NCI-H2029 (cell line): ENCODE measurements at places on chromosomes 5 and 9.

DNA sequence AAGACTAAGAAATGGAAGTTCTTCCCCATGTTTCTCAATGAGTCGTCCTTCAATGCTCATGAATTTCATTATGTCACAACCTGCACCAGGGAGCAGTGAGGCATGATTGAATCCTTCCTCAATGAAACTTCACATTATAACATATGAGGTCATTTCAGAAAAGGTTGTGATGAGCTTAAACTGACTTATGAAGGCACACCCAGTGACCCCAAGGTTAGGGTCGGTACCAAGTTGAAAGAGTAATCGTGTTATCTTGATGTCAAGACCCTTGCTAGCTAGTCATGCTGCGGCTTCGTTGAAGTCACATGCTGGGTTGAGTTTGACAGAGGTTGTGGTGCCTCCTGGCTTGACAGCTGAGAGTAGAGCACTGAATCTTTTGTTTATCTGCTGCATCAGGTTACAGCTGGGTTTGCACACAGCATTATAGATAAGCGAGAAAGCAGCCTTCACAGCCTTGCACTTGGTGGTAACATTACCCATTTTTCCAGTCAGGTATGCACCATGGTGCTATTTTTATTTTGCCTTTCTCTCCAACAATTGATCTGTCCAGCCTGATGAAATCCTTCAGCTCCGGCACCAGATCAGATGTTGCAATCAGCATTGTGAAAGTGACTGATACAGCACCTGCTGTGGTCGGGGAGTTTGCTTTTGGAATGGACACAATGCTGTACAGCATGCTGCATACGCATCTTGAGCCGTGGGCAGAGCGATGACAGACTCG is 133.2 kb downstream of the ERCC6L2 start:
- peak; percentile 58 for DNase-seq

DNA sequence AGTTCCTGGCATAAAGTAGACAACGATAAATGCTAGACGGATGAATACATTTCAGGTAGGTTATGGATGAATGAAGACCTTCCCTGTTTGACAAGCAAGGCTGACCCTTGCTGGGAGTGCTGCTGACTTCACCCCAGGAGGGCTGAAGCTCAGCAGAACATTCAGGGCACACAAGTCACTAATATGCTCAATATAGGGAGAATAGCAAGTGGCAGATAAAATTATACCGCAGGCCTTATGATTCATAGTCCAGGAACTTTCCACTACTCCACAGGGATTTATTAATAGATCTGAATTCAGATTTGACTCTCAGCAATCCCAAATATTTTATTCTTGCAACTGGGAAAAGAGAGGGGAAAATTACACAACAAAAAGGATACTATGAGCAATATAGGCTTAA is 38.2 kb upstream of the GRAMD2B start:
- no peak for DNase-seq

DNA sequence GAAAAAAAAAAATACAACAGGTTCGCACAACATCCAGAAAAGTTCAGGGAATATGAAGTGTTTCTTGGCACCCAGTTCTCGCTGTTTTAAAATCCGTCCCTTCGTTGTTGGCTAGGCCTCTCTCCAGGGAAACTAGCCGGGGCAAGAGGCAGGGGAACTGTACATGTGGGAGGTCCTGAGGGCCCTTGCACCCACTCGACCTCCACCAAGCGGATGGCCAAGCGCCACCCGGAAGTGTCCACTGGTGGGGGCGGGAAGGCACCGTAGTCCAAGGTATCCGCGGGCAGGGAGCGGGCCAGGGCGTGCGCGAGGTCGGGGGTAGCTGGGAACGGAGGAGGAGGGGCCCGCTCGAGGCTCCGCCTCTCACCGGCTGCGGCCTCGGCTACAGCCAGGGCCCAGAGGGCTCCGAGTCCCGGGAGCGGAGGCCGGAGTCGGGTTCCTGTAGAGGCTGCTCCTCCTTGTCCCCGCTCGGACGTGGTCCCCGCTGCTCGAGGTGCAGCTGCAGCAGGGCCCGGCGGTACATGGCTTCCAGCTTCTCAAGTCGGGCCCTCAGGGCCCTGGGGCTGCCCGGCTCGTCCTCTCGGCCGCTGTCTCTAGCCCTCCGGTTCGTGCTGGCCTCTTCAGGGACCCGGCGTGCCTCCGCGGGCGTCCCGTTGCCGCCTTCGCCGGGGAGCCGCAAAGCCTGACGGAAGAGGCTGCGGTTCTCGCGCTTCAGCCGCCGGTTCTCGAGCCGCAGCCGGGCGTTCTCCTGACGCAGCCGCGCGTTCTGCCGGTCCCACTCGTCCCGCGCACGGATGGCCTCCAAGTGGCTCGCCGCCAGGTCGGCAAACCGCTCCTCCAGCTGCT is 720 bp downstream of the TUSC1 start:
- DNase-seq, result no peak

- no peak for DNase-seq
Measured at GRCh38 chr5:1768283-1769000, 31.2 kb downstream of the MRPL36 start.

DNA sequence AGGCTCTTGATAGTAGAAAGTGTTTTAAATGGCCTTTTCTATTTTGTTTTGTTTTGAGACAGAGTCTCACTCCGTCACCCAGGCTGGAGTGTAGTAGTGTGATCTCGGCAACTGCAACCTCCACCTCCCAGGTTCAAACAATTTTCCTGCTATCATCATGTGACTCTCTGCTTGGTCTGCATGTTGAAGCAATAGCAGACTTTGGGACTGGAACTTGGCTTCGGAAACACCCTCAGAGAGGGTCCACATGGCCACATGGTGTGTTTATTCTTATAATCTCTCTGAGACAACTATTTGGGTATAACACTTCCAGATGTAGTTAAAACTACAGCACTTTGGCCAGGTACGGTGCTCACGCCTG is 10.9 kb downstream of the SLC1A1 start:
- no peak for DNase-seq

- DNase-seq, result no peak
Measured at GRCh38 chr9:15121630-15122029, 185.4 kb downstream of the TTC39B start.

DNA sequence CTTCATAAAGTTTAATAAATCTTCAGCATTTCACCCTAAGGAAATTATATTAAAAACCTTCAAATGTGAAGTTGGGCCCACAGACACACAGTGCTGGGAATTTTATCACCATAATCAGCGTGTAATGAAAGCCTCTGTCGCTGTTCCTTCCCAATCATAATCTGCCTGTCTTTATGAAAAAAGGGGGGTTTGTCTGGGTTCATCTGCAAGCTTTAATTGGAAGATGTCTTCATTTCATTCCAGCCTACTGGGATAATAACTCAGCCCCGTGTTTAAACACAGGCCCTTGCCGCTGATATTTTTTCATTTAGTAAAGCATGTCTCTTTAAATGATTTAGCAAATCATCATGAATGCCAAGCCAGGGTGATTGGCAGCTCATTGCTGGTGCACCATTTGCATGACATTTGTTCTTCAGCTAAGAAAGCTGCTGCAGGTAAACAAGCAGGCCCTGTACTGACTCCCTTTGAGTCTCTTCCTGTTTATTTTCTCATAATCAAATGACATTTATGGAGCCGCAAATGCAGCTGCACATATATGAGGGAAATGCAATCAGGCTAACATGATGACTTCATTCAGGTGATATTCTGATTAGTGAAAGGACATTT is 362.9 kb upstream of the TLE4 start:
- no peak for DNase-seq

- no peak for DNase-seq
Measured at GRCh38 chr5:125486634-125487033, 740.2 kb upstream of the ZNF608 start.

- DNase-seq, result no peak
Measured at GRCh38 chr5:130034566-130035210, 130.4 kb downstream of the CHSY3 start.

- DNase-seq, result no peak
Measured at GRCh38 chr9:110029429-110029955, 178.5 kb downstream of the C9orf152 start.

DNA sequence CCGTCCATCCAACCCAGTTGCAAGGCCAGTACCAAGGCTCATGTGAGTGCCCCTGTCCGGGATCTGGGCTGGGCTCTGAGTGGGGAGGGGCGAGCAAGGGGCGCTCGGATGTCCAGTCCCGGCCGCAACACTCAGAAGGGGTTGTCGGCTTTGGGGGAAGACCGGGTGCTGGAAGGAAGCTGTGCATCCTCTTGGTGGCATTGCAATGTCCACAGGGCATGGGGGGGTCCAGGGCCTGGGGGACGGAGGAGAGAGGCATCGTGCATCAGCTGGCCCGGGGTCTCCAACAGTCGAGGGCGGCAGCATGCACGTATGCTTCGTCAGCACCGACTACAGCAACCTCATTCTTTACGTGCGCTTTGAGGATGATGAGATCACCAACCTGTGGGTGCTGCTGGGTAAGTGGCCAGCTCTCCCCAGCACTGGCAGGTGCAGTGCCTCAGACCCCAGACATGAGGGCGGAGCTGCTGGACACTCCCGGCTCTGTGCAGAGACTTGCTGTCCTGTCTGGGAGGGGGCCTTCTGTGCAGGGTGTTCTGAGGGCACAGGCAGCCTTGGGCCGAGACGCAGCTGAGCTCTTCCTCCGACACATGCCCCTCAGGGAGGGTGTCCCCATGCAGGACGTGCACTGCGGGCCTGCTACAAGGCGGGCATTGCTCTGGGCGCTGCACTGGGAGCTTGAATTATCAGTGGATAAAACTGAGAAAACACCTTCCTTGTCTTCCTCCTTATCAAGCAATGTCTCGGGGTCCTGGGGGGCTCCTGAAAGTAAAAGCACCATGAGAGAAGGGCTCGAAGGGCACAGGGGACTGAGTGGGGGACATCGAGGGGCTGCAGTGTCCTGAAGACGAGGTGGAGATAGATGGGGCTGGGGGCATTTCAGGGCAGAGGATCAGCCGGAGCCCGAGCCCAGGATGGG is 22.5 kb downstream of the GLT6D1 start:
- DNase-seq, result no peak

- DNase-seq, result no peak
Measured at GRCh38 chr5:83374547-83374946, 97.0 kb upstream of the VCAN start.

DNA sequence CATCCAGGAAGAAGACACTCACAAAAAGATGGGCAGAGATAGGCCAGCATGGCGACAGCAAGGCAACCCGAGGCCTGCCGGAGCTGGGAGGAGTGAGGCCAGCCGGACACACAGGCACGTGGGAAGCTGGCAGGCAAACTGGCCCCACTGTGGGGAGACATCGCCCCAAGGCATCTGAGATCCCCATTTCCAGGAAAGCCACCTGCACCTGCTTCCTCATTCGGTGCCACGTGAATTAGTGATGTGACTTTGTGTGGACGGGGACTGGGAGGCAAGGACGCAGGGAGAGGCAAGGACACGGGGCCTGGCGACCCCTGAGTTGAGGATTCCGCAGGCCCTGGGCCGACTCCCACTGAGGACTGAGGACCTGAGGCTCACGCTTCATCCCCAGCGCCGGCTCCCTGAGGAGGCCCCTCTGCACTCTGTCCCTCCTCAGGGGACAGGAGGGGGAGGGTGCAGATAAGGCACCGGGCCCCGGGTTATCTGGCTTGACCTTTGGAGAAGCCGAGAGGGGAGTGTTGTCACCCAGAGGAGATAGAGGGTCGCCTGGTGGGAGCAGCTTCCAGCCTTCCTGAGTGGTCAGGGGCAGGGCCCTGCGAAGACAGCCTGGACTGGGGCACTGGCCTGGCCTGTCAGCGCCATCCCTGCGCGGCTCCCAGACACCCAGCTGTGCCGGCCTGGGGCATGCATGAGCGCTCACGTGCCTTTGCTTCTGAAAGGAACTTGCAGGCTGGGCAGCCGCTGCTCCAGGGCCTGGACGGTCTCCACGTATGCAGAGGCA is 39.7 kb downstream of the NDUFS6 start:
- no peak for DNase-seq
